ENCODE measurements at places on chromosomes 1 and 21.

GRCh38 chr1:151610142-151610541 is 1.7 kb upstream of the SNX27 start:
- DNase-seq = no peak

- DNase-seq = no peak
These were observed 779 bp downstream of the SLC44A3 start for GRCh38 chr1:94820936-94821335.

DNA sequence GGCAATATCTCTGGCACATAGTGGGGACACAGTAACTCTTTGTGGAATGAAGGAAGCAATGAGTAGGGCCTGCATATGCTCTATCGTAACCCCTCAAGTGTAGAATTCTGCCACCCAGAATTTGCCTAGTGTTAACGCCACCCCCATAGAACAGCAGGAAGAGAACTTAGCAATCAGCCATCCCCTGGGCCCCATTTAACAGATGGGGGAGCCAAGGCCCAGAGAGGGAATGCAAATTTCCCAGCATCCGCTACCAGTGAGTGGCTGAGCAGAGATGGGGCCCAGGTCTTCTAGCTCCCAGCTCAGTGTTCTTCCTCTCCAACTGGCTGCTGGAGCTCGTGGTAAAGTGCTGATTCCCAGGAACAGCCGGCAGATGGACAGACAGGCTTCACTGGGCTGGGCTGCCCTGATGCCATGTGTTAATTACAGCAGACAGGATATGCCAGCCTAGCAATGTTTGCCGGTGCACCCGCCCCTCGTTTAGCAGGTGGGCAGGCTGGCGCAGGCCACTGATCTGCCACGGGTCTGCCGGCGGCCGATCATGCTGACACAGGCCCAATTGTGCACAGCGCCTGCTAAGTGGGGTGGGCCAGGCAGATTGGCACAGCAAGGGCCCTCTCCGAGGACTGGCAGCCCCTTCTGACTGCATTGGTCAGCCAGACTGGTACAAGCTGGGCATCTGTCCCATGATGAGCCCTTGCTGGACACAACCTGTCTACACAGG is 171.9 kb downstream of the IGSF21 start:
- DNase-seq = no peak

- DNase-seq = no peak
These were observed 30.2 kb downstream of the TMPRSS2 start for GRCh38 chr21:41477641-41478318.

DNA sequence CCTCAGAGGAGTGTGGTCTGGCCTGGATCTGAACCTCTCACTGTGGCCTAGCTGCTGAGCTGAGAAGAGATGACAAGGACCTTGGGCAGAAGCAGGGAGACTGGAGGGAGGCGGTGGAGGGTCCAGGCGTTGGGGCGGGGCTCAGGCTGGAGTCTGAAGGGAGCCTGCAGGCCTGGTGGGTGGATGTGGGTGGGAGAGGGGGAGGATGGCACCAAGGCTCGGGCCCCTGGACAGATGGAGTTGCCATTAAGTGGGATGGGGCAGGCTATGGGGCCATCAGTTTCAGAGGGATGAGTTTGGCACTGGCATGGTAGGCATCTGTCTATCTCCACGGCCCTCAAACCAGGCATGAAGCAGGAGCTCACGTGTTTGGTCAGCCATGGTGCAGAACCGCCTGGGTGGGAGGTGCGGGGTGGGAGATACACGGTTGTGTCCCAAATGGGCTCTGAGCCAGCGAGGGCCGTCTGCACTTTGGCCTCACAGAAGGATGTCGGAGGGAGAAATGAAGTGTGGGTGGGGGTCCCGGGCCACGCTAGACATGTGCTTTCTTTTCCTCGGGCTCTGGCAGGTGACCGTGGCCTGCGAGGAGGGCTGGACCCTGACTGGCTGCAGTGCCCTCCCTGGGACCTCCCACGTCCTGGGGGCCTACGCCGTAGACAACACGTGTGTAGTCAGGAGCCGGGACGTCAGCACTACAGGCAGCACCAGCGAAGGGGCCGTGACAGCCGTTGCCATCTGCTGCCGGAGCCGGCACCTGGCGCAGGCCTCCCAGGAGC is 23.6 kb downstream of the PCSK9 start:
- no peak for DNase-seq

DNA sequence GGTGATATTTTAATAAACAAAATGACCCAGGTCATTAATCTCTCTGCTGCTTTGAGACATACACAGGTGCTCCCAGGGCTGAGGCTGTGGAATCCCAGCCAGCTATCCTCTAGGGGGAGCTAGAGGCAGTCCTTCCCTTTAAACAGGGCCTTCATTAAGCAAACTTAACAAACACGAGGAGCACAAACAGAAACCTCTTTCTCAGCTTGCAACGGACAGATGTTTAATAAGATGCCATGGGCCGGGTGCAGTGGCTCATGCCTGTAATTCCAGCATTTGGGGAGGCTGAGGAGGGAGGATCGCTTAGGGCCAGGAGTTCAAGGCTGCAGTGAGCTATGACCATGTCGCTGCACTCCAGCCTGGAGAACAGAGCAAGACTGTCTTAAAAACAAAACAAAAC is 106.7 kb downstream of the HIVEP3 start:
- DNase-seq = no peak

- no peak for DNase-seq
These were observed 31.7 kb downstream of the CHRM3 start for GRCh38 chr1:239417986-239418640.

DNA sequence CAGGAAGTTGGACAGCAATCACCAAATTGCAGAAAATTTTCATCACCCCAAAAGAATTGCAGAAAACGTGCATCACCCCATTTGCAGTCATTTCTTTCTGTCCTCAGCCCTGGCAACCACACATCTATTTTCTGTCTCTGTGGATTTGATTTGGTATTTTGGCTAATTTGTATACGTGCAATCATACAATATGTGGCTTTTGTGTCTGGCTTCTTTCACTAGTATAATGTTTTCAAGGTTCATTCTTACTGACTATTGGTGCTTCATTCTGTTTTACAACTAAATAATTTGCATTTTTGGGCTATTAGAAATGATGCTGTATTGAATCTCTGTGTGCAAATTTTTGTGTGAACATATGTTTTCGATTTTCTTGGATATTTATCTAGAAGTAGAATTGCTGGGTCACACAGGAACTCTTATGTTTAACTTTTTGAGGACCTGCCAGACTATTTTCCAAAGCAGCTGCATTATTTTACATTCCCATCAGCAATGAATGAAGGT is 24.8 kb upstream of the PRDM2 start:
- DNase-seq = no peak

DNA sequence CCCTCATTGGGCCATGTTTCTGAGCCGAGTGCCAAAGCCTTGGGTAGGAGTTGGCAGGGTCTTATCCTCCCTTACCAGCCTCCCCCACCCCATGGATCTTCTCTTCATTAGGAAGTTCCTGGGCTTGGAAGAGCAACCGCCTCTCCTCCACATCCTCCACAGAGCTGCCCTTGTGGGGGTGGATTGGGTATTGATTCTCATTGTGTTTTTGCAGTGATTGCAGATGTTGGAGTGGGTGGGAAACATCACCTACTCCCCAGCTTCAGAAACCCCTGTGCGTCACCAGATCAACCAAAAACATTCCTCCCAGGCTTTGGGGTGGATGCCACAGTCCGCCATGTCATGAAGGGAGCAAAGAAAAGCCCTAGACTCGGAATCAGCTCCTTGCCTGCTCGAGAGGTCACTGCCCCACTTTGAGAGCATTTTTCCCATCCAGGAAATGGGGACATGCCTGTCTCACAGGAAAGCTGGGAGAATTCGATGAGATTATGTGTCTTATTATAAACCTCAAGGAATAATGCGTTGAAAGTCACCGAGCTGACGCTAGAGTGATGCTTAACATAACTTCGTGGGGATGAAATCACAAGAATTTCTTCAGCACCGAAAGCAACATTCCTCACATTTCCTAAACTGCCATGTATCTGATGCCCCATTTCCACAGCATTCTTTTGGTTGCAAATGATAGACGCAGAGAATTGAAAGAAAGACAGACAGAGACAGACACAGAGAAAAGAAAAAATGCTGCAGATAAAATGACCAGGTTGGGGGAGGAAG is 44.7 kb upstream of the ZBTB40 start:
- DNase-seq = no peak

DNA sequence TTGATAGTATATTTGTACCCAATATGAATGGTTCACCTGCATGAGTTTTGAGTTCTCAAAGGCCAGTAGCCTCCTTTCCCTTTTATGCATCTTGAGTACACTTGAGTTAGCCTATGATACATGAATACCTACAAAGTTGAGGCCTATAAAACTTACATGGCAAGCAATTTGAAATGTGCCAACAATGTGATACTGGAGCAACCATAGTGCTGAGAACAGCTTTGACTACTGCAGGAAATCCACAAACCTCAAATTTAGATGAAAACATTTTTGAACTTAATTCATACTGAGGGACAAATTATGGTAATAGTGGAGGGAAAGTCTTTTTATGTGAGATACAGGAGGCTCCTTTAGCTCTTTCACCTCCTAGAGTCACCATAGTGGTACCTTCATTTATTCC is 37.4 kb downstream of the LEPR start:
- no peak for DNase-seq

GRCh38 chr21:30714946-30715345 is 3.6 kb downstream of the KRTAP21-3 start:
- DNase-seq = no peak

- DNase-seq = no peak
These were observed 9.7 kb downstream of the TLCD4 start for GRCh38 chr1:95126846-95127245.

DNA sequence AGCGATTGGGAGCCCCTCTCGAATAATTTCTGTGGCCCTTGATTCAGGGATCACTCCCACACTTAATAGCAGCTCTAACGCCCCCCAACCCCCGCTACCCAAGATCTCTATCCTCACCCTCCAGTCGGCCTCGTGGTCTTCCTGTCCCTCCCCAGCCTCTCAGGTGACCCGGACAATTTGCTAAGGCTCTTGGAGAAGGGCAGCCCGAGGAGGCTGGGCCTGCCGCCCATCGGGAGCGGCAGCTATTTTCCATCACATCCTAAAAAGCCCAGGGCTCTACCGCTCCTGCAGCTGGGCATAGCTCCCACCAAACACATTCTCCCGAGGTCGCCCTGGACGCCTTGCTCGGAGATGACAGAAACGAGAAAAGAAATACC is 12.0 kb upstream of the PHLDA3 start:
- no peak for DNase-seq

GRCh38 chr1:97073936-97074335 is 352.4 kb downstream of the PTBP2 start:
- DNase-seq = no peak

DNA sequence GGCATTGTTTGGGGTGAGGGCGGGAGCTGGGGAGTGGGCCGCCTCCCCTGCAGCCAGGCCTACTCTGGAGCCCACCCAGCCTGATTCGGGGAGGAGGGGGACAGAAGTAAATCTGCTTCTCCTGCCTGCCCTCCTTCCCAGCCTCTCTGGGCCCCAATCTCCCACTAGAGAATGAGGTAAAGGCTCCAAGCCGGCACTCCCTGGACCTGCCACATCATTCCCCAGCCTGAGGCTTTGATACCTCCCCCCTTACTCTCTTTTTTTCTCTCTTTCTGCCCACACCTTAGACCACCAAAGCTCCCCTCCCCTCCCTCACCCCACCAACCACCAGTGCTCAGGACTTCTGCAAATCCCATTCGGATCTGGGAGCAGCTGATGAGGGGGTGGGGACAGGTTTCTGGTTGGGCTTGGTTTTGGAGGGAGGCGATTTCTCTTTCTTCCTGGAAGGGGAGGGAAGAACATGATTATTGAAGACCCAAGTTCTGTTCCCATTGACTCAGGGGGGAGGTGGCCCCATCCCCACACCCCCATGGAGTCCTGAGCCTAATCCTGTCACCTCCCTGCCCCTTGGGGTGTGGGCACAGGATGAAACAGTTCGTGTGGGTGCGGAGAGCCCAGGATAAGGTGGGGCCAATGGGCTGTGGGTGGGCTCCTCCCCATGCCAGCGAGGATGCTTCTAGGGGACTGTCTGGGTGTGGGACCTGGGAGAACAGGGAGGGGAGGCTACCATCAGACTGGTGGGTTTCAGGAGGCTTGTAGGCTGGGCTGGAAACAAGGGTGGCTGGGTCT is 1.3 kb downstream of the MAP7D1 start:
- DNase-seq = no peak

DNA sequence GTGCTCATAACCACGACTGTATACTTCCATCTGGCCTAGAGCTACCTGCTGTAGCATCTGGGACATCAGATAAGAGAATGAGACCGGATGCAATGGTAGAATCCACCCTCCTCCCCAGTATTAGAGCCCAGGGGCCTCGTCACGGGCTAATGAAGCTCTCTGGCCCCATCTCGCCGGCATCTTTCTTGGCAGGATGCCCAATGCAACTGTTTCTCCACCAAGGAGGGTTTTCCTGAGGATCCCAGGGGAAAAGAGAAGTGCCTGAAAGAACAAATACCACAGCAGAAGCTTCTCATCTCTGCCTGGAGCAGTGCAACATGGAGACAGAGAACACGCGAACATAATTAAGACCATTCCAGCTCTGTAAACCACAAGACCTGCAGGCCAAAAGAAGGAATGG is 80.0 kb downstream of the VWA5B1 start:
- no peak for DNase-seq

- no peak for DNase-seq
These were observed 1.5 kb upstream of the MCOLN3 start for GRCh38 chr1:85049735-85050166.

GRCh38 chr1:161737625-161738024 is 12.0 kb upstream of the DUSP12 start:
- DNase-seq = no peak

DNA sequence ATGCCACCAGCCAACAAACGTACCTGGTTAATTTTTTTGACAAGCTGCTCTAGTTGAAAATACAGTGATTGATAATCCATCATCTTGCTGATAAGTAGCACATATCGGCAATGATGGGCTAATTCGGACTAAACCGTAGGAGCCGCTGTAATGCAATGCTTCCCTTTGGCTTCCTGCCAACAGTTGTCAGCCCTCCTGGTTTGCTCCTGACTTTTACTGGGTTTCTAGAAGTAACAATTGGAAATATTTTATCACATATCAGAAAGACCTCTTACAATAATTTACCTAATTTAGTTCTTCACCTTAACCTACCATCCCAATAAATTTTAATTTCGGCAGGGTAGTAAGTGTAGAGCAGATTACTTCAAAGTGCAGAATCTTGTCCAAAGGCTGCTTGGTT is 148.5 kb downstream of the DHRS3 start:
- no peak for DNase-seq

GRCh38 chr21:30126576-30126975 is 40.0 kb downstream of the CLDN17 start:
- DNase-seq = no peak

DNA sequence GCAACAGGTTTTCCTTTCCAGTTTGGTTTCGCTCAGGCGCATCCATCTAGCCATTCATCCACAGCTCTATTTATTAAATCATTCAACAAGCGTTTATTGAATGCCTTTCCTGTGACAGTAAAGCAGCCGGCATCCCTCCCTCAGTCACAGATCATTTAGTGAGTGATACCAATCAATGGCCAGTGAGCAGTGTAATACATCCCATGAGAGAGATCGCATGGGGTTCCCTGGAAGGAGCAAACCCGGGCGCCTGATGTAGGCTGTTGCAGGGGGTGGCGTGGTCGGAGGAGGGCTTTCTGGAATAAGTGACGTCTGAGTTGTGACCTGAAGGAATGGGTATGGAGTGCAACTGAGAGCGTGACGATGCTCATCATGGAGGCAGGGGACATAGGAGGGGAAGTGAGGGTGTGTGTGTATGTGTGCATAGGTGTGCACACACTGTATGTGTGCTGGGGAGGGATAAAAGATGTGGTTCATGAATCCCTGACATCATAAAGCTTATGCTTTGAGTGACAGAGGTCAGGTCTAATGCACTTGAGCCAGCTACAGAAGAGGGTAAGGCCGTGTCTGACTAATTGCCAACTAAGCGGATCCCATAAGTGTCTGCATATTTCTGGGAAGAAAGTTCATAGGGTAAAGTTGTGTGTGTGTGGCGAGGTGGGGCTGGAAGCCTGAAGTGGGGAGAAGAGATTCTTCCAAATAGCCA is 6.6 kb downstream of the FCMR start:
- no peak for DNase-seq

Data from stimulated activated CD8-positive, alpha-beta memory T cell treated with anti-CD3 and anti-CD28 coated beads, Interleukin-4, amount 100 ng/mL, for 4 hours (primary cell).